ENCODE measurements at places on chromosomes 1 and 21.
A peak's percentile ranks its signal among the peaks of the same experiment; 100 is the strongest.

GRCh38 chr1:167601442-167602383, 28.3 kb upstream of the RCSD1 start:
- DNase-seq = peak; percentile 46

DNA sequence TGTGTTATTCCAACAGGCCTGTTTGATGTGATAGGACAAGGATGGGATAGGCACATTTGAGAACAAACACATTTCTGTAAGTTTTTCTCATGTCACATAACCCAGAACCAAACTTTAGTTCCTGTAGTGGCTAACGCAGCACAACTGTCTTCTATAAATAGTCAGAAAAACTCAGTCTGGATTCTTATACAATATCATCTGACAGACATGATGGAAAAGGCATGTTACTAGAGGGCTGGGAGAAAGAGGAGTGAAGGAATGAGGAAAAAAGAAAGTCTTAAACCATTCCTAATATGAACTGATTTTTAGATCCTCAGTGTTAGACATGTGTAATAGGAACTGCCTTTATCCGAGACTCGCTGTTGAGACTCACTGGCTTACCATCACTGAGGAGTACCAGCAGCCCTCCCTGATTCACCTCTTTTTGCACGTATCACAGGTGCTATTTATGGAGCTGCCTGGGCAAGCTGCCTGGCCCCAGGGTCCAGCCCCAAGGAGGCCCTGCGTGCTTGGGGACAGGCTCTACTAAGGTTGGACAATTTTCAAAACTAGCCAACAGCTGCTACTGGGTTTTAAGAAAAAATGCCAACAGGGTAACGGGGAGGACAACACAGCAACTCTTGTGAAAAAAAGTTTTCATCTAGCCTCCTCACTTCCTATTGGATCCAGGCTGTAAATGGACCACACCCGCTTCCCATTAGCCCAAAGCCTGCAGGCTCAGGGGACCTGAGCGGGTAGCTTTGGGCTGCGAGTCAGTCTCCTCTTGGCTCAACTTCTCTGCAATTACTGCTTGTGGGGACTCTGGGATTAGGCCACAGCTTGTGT, 30.7 kb upstream of the SERBP1 start:
- peak; percentile 42 for DNase-seq

DNA sequence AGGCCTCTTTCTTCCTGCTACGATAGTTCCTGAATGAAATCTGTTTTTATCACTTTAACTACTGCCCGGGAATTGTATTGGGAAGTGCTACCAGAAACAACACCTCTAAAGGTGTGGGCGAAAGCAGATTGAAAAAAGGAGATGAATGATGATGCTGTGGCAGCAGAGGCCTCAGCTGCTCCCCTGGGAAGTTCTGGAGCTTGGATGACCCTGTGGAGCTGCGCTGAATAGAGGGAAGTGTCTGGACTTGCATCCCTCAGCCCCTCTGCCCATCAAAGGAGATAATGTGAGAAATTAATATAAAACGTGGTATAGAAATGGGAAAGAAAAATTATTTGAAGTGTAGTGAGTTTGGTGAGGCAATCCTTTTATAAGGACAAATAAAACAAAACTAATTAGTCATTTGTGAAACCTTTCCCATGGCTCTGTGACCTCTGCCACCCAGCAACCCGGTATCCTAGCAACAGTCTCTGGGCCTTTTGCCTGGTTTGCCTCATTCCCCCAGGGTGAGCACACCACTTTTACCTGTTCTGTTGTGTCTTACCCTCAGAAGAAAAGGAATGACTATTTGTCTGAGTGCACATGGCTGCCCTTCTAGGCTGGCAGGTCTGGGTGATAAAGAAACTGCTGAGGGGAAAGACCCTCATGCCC, 21.3 kb downstream of the OVAAL start:
- peak; percentile 62 for DNase-seq

GRCh38 chr1:50968821-50969610, 1.0 kb upstream of the CDKN2C start:
- peak; percentile 47 for DNase-seq

DNA sequence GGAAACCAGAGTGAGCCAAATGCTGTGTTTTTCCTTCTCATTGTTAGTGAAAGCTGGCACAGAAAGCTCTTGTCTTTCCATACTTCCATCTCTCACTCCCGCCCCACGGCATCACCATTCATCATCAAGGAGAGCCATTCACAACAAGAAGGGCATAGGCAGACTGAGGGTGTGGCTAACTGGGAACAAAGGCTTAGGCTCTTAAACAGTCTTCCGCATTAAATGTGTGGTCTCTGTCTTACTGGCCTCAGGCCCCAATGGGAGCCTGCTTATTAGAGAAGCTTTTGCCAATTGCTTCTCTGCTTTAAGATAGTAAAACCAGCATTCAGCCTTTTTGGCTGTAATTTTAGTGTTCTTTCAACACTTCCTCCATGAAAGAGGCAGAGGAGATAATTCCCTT, 51.4 kb downstream of the TNFSF18 start:
- no peak for DNase-seq

DNA sequence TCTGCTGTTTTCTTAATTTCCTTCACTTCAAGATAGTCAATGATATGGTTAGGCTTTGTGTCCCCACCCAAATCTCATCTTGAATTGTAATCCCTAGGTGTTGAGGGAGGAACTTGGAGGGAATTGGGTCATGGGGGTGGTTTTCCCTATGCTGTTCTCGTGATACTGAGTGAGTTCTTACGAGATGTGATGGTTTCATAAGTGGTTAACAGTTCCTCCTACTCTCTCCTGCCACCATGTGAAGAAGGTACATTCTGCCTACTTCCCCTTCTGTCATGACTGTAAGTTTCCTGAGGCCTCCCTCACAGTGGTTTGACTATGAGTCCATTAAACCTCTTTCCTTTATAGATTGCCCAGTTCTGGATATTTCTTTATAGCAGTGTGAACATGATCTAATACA, 74.0 kb upstream of the SAMSN1 start:
- DNase-seq = no peak

GRCh38 chr21:38752051-38752505, 53.7 kb upstream of the ETS2 start:
- no peak for DNase-seq

DNA sequence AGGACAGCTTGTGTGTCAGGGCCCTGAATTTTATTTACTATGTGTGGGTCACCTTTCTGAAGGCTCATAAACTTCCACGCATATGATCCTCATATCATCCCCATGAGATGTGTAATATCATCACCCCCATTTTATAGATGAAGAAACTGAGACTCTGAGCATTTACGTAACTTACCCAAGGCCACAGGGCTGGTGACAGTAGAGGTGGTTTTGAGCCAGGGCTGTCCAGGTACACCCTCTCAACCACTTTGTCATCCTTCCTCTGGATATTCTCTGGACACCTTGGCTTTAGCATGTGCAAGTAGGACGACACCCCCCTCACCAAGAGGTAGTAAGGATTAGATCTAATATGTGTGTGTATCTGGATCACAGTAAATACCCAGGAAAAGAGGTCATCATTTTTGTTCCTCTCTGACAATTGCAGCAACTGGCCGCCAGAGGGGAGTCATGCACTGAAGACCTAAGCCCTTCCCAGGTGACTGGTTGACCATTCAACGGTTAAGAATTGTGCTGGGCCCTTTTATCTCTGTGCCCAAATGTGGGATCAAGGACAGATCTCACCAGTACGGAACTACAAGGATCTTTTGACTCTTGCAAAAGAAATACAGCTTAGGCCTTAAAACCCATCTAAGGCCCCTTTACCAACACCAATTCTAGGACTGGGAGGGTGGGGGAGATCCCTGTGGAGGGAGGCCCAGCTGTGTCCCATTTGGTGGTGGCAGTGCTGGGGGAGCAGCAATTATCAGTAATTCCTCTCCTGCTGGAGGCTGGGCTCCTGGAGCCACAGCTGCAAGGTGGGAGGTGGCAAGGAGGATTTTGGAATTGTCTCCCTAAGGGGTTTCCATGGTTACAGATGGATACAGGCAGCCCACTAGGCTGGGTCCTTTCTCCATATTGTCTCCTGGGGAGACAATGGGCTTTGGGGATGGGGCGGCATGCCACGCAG, 13.7 kb upstream of the E2F2 start:
- DNase-seq = peak; percentile 87

- no peak for DNase-seq
Measured at GRCh38 chr1:229328598-229329362, 14.1 kb downstream of the CCSAP start.

DNA sequence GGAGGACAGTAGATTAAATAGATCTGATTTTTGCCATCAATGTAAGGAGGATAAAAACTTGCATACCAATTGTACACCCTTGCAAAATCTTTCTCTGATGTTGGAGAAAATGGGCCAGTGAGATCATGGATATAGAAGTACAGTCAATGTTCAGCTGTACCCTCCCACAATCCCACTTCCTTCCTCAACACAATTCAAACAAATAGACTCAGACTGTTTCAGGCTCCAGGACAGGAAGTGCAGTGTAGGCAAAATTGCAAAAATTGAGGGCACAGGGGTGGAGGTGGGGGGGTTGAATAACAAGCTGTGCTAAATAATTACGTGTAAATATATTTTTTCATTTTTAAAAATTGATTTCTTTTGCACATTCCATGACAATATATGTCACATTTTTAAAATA, 3.9 kb upstream of the IFI44 start:
- no peak for DNase-seq

DNA sequence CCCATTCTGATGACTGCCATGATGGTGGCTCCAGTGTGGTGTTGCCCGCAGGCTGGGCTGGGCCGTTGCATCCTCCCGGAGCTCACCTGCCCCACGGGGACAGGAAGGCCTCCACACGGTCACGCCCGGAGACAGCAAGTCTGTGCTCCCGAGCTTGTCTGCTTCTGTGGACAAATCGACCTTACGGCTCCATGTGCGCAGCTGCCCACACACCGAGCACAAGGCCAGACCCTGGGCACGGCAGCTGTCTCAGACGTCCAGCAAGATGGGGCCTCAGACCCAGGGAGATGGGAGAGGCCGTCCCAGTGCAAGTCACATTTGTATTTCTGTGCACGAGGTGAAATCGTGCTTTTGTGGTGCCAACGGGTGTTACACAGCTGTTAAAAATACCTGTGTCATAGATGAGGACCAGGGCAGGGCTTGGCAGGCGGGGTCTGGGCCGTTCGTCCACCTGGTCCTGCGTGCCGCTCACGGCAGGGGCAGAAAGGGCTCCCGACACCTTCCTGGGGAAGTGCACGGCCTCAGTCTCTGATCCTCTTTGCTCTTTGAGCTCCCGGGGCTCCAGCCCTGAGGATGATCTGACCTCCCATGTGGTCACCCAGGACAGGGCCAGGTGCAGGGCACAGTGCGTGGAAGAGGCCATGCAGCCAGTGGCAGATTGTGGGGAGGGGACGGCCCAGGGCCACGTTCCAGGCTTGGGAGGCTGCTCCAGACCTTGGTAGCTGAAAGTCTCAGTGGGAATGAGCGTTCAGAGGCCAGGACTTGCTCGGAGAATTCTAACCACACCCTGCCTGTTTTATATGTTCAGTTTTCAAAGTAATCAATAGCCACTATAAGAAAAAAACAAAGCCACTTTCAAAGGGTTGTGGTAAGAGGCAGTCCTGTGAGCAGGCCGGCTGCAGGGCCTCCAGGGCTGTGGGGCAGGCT, 13.5 kb downstream of the COL6A1 start:
- no peak for DNase-seq

GRCh38 chr1:231576804-231577718, 48.6 kb downstream of the TSNAX start:
- no peak for DNase-seq

GRCh38 chr1:52055866-52056162, 281 bp upstream of the BTF3L4 start:
- DNase-seq = no peak

- DNase-seq = no peak
Measured at GRCh38 chr1:28807046-28807445, 4.9 kb upstream of the OPRD1 start.

DNA sequence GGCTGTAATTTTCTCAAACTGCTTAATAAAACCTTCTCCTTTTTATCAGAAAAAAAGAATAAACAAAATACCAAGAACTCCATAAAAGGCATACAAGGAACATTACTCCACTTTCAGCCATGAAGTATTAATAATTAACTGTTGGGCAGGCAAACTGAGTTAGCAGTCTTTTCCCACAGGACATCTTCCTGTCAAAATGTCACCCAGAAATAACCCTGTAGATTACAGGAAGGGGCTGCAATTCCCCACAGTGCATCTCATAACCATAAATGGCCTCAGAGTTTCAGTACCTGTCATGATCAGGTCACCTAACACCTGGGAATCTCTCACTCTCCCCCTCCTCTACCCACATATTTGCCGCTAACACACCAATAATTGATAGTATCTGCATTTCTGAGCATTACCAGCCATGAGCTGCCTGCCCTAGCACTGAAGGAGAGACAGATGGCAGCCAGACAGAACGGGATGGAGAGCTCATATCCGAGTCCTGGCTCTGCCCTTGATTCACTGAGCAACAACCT, 475.0 kb downstream of the SMYD3 start:
- no peak for DNase-seq

Measured in EH (cell line).